ENCODE measurements at places on chromosomes 6 and 20.

- DNase-seq, result no peak
Observed at GRCh38 chr20:46740214-46740609, 30.8 kb downstream of the SLC2A10 start.

DNA sequence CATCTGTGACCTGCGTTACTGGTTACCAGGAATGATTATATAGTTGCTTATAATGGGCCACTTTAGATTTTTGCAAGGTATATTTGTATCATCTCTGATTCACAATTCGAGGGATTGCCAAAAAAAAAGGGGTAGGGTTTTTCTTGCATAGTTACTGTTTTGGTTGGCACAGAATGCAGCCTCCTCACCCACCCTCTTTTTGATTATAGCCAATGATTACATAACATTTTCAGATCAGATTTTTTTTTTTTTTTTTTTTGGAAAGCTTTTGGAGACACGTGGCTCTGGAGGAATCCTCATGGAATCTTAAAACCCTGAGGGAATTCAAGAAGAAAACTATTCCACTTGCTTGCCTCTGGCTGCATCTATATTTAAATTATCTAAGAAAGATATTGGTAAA lies 53.7 kb downstream of the UST start:
- no peak for DNase-seq

- no peak for DNase-seq
Observed at GRCh38 chr6:81561731-81562130, 190.8 kb downstream of the TENT5A start.

GRCh38 chr6:105215506-105215905 lies 35.7 kb upstream of the POPDC3 start:
- DNase-seq, result no peak
